Peyer's patch (tissue), 4 donors: ENCODE measurements at places on chromosomes 13 and 19. TPM values are rescaled to one million over a fixed set of nuclear protein-coding genes. Genes with fewer than 3 reads are reported as not detected.

DNA sequence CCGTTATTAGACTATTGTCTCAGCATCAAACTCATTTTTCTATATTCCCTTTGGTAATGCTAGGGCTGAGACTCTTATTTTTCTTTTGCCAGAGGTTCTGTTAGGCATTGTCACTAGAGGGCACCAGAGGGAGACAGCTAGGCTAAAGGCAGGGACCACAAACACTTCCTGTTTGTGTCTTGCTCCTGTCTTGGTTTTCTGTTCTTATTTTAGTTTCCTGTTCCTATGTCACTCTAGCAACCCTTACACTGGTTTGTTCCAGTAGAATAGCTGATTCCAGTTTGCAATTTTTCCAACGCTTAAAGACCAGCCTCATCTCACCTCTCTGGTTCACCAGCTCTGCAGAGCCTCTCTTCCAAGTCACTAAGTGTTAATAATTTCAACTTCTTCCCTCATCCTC lies 772.0 kb downstream of the DIAPH3 start:
- H3K27ac ChIP-seq, result no peak overlapping the region
- no peaks in the 10 kb centered on the region for H3K4me1 ChIP-seq
- peak; percentile 49 for DNase-seq
- H3K36me3 ChIP-seq, result no peaks in the 10 kb centered on the region
- H3K4me3 ChIP-seq, result no peak overlapping the region
- no peaks in the 10 kb centered on the region for H3K27me3 ChIP-seq

DNA sequence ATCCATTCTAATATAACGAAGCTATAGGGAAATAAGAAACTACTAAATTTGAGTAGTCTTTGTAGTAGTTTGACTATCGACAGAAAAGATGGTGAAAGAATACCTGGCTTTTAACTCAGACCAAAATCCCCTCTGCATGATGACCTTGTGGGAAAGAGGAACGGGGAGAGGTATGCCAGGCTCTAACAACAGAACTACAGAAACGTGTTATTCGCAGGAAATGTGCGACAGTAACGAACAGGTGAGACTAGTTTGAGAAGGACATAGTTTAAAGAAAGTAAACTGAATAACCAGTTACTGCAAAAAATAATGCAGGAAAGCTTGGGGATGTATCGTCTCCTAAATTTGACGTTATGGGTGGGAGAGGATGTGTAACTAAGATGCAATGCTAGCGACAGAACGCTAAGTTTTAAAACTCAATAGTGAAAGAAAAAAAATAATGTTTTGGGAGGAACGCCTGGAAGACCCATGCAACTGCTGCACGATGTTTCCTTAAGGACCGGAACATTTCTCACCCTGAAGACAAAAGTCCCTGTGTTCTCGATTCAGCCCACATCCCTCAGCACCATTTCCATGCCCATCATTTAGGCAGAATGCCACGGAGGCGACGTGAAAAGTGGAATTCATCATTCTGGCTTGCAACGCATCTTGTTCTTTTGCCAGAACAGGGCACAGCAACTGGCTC lies 1.6 kb upstream of the RAP2A start:
- no peak for DNase-seq
- H3K27me3 ChIP-seq, result no peaks in the 10 kb centered on the region
- peak overlapping the region; percentile 93 for H3K27ac ChIP-seq
- peaks cover 11% of the 10 kb centered on the region for H3K4me1 ChIP-seq
- H3K4me3 ChIP-seq, result peak overlapping the region; percentile 64

DNA sequence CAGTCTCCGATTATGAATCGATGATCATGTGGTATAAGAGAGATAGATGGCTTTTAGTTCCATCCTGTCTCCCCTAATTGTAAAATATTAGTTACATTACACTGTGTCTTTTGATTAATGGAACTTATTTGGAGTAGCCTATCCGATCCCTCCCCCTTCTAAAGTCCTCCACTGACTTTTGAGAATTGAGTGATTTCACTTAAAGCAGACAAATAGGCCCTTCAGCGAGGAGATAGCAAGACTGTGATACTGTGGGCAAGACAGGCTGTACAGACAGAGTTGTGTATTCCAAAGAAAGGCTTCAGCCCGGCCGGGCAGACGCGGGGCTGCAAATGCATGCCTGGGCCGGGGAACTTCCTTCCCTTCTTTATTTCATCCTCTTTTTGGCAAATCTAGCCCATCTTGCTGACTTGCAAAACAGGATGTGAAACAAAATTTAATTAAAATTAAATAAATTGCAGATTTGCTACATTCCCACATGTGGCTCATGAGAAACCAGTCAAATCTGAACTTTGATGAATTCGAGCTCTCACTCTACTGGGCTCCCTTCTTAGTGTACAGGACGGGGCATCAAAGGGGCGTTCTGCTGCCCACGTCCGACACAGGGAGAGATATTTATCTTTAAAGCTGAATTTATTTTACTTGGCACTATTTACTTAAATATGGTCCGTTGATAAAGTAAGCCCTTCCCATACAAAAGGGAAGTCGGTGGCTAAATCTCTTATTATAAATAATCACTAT lies 314.8 kb downstream of the ZNF536 start:
- H3K4me3 ChIP-seq, result no peak overlapping the region
- H3K4me1 ChIP-seq, result peaks cover 4% of the 10 kb centered on the region
- no peaks in the 10 kb centered on the region for H3K27me3 ChIP-seq
- H3K27ac ChIP-seq, result no peak overlapping the region

GRCh38 chr13:95243207-95243606 lies 58.0 kb downstream of the ABCC4 start:
- peaks cover 3% of the 10 kb centered on the region for H3K4me1 ChIP-seq
- H3K4me3 ChIP-seq, result no peak overlapping the region
- peak overlapping the region; percentile 12 for H3K27ac ChIP-seq
- H3K36me3 ChIP-seq, result no peaks in the 10 kb centered on the region
- H3K27me3 ChIP-seq, result no peaks in the 10 kb centered on the region
- no peak for DNase-seq

GRCh38 chr13:98335721-98336120 lies 158.7 kb upstream of the RNF113B start:
- H3K27ac ChIP-seq, result no peak overlapping the region
- no peak for DNase-seq
- no peaks in the 10 kb centered on the region for H3K27me3 ChIP-seq
- H3K4me1 ChIP-seq, result no peaks in the 10 kb centered on the region

Gene HSH2D
- total RNA-seq, result 28.0 TPM

GRCh38 chr13:33202644-33203169 lies 82.8 kb downstream of the STARD13 start:
- no peaks in the 10 kb centered on the region for H3K36me3 ChIP-seq
- no peaks in the 10 kb centered on the region for H3K4me1 ChIP-seq
- peak overlapping the region; percentile 72 for H3K27ac ChIP-seq

Gene DDX49
- total RNA-seq, result 76.9 TPM

- H3K4me3 ChIP-seq, result no peak overlapping the region
- no peaks in the 10 kb centered on the region for H3K27me3 ChIP-seq
- H3K27ac ChIP-seq, result no peak overlapping the region
- no peaks in the 10 kb centered on the region for H3K36me3 ChIP-seq
Measured at GRCh38 chr19:28519952-28520861, 692.7 kb downstream of the UQCRFS1 start.

DNA sequence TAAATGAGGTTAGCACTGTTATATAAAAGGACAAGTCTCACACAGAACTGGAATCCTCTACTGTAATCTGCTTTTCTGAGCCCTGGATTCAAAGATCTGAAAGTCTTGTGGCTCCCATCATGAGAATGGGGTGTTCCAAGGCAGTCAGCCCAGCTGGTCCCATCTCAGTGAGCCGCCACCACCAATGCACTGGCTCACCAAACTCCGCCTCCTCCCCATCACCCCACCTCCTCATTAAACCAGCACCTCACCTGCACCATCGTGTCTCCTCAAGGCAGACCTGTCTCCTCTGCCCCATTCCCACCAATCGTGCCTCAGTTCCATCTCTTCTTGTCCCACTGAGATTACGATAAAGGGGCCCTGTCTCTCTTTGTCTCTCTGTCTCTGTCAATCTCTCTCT lies 166.7 kb downstream of the USP12 start:
- no peaks in the 10 kb centered on the region for H3K27me3 ChIP-seq
- H3K36me3 ChIP-seq, result no peaks in the 10 kb centered on the region
- no peak overlapping the region for H3K4me3 ChIP-seq
- H3K4me1 ChIP-seq, result no peaks in the 10 kb centered on the region
- H3K27ac ChIP-seq, result no peak overlapping the region
